ENCODE measurements at places on chromosomes 5 and 9.

DNA sequence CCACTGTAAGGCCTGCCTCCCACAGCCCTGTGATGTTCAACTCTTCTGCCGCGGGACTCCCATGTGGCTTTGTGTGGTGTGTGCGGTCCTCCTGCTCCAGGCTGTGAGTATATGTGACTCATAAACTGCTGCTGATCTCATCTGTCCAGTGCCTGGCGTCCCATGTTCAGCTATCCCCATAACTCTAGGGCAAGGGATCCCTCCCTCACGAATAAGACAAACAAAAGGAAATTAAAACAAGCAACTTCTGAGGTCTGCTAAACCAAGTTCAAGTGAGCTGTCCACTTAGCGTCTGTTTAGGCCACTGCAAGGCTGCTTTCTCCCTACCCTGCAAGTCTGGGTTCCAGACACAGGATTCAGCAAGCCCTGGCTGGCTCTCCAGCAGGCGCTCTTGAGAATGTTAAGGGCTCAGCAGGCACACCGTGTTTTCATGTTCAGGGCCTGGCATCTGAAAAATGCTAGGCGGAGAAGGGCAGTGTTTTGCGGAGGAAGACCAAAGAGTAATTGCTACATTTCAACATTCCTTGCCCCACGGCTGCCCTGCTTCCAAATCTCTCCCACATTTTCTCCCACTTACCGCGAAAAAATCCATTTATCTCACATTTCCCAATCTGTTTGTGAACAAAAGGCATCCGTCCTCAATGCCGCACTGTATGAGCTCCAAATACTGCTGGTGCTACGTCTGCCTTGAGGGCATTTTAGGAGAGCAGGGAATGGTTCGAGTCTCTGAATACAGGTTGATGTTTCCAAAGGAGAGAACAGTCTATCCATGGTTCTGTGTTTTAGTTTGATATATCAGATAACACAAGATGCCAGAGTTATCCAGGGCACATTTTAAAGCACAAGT is 280.2 kb downstream of the SEMA5A start:
- peak; percentile 44 for DNase-seq

DNA sequence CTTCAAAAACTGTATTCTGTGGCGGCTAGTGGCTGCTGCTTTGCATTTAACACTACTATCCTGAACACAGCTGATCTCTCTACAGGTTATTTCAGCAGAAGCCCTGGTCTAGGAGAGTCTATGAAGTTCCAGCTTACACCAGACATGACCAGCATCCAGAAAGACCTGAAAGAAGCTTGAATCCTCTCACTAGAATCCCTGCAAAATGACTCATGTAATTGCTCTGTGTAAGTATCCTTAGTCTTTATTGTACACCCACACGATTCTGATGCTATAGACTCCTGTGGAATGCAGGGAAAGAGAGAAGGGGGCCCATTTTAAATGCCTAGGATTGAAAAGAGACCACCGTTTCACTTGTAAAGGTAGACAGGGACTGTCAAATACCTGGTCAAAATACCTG is 859 bp upstream of the GRIA1 start:
- DNase-seq: no peak

GRCh38 chr5:172570594-172571334 is 70.3 kb upstream of the NEURL1B start:
- DNase-seq: no peak

- no peak for DNase-seq
Measured at GRCh38 chr9:134053401-134053871, 14.4 kb downstream of the BRD3 start.

- DNase-seq: no peak
Measured at GRCh38 chr5:1040571-1040970, 32.0 kb downstream of the NKD2 start.

- no peak for DNase-seq
Measured at GRCh38 chr5:64632251-64632650, 58.1 kb upstream of the SHISAL2B start.

- no peak for DNase-seq
Measured at GRCh38 chr5:53487436-53487835, 7.0 kb downstream of the FST start.

DNA sequence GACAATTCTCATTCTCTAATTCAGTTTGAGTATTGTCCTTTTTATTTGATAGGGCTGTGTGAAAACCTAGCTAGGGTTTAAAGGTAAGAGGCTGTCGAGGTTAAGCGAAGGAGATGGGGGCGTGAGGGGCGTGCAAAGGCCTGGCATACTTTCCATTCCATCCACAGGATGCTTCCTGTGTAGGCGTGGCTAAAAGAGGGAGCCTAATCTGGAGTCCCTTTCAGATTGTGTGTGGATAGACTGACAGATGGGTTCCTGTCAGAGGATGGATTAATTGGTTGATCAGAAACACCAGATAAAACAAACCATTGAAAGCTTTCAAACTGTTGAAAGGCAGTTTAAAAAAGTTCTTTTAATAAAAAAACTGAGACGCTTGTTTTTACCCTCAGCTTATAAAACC is 1.1 kb upstream of the ELL2 start:
- DNase-seq: no peak

All from NCI-H460 (cell line).